ENCODE measurements at places on chromosomes 1 and 21.

- no peak for DNase-seq
Observed at GRCh38 chr1:184080309-184080708, 28.8 kb downstream of the TSEN15 start.

DNA sequence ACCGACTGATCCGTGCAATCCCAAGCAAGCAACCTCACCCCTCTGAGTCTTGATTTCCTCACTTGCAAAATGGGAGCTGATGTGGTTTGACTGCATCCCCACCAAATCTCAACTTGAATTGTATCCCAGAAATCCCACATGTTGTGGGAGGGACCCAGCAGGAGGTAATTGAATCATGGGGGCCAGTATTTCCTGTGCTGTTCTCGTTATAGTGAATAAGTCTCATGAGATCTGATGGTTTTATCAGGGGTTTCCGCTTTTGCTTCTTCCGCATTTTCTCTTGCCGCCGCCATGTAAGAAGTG lies 58.4 kb downstream of the FHAD1 start:
- DNase-seq = no peak

DNA sequence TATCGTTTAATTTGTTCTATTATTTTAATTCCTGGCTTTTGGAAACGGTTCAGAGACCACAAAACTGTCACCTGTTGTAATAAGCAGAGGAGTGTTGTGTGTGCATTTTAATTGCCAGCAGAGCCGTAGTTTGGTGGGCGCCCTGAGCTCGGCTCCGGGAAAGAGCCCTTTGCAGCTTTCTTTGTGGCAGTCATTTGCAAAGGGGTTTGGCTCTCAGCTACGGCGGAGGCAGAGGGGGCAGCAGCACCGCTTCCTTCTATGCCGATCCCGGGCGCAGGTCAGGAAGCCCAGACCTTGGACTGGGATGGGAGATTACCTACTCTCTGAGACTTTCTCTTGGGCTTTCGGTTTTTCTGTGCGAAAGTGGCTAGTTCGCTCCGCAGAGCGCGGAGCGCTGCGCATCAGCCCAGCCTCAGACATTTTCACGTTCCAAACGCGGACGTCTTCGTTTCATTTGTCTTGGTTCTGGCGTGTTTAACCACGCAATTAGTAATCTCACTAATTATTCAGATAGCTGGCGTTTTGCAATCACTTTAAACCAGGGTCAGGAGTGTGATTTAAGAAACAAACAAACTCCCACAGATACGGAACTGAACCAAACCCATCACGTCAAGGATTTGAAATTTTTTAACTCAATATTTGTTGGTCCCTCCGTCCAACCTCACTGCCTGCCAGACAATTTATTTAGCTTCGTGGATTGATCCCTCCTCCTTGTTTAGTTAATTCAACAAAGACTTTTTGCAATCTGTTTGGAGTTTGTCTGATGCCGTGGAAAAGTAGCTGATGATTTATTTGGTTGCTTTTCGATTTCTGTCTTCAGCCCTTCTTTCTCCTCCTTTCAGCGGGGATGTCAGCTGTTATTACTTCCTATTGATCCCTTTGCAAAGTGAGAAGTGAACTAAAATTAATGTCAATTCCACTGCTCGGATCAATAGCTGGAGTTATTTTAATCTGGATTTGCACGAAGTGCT lies 3.9 kb downstream of the RNF220 start:
- no peak for DNase-seq

- DNase-seq = no peak
Observed at GRCh38 chr21:28752131-28752530, 240.5 kb downstream of the LTN1 start.

DNA sequence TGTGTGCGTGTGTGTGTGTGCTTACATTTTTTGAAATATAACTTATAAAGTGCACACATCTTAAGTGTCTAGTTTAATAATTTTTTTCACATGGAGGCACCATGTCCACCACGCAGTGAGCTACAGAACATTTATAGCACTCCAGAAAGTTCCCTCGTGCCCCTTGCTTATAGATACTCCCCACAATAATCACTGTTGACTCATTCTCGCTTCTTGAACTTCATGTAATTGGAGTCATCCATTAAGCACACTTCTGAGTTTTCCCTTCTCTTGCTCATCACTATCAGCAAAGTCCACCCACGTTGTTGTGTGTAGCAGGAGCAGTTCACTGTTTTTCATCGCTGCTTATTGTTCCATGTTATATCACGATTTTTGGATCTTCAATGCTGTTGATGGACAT lies 78.4 kb upstream of the DISP3 start:
- DNase-seq = no peak

GRCh38 chr1:43243299-43243698 lies 26.5 kb upstream of the TMEM125 start:
- no peak for DNase-seq

GRCh38 chr1:106995970-106996369 lies 60.5 kb upstream of the PRMT6 start:
- no peak for DNase-seq

DNA sequence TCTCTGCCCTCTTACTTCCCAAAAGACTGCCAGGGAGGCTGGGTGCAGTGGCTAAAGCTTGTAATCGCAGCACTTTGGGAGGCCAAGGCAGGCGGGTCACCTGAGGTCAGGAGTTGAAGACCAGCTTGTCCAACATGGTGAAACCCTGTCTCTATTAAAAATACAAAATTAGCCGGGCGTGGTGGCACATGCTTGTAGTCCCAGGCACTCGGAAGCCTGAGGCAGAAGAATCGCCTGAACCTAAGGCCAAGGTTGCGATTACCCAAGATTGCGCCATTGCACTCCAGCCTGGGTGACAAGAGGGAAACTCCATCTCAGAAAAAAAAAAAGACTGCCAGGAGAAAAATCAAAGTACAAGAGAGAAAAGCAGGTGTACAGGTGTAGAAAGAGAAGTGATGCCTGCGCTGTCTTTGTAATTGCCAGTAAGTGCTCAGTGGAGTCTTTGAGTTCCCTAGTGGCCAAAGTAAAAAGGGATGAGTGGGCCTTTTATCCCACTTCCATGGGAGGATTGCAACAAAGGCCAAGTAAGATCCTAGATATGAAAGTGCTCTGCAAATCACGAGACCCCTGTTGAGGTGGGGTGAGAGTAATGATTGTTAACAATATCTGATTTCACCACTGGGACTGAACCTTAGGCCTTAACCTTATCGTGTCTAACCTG lies 94.7 kb upstream of the WNT4 start:
- DNase-seq = no peak

DNA sequence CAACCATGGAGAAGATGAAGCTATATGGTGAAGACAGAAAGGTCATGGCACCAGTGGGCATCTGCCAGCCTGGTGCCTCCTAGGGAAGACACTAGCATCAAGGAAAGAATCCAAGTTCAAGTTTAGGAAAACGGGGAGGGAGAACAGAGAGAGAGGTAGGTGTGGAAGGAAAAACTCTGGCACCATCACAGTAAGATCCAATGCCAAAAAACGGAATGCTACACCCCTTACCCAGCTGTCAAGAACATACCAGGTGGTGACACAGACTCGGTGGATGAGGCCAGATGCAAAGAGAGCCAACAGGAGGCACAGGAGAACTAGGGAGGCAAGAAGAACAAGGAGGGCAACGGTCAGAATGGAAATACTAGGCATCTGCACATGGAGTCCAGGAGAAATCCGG lies 3.6 kb downstream of the KRTCAP2 start:
- no peak for DNase-seq

- no peak for DNase-seq
Observed at GRCh38 chr1:209040351-209040750, 543.2 kb upstream of the CAMK1G start.

DNA sequence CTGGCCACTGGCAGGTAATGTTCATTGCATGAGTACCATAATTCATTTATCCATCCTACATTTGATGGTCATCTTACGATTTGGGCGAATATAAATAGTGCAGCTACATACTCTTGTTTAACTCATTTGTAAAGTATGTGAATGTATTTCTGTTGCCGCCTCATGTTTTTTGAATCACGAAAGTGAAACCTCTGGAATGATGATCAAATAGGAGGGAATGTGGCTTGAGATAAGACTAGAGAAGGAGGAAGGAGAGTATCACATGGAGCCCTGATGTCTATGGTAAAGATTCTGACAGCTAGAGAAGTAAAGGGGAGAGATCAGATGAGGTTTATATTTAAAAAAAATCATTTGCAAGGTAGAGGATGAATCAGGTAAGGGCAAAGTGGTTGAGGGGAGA lies 8.0 kb downstream of the MRPS14 start:
- DNase-seq = no peak

- DNase-seq = no peak
Observed at GRCh38 chr1:23007106-23007505, 8.5 kb downstream of the TEX46 start.

GRCh38 chr1:23506376-23507107 lies 22.6 kb upstream of the ASAP3 start:
- DNase-seq = no peak

GRCh38 chr1:160404094-160404493 lies 3.7 kb downstream of the VANGL2 start:
- no peak for DNase-seq

GRCh38 chr1:16250524-16251251 lies 13.7 kb upstream of the CPLANE2 start:
- DNase-seq = no peak

DNA sequence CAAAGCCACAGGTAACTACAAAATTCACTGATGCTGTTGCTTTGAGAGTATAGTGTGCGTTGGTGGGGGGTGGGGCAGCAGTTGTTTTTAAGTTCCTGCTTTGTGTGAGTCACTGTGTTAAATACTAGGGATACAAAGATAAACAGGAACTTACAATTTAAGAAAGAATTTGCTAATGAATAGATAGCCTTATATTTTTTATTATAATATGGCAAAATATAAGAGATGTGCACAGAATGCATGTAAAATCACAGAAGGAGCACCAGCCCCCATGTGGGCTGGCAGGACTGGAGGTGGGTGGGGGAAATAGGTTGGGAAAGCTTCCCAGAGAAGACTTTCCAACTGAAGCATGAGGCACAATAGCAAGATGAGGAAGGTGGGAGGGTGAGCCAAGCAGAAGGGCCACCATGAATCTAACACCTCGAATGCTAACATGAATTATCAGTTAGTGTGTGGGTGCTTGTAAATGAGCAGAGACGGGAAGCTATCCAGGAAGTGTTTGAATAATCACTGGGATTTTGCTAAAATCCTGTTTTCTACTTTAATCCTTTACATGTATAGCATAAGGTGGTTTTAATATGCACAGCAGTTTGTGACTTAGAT lies 57.0 kb upstream of the RAVER2 start:
- no peak for DNase-seq

DNA sequence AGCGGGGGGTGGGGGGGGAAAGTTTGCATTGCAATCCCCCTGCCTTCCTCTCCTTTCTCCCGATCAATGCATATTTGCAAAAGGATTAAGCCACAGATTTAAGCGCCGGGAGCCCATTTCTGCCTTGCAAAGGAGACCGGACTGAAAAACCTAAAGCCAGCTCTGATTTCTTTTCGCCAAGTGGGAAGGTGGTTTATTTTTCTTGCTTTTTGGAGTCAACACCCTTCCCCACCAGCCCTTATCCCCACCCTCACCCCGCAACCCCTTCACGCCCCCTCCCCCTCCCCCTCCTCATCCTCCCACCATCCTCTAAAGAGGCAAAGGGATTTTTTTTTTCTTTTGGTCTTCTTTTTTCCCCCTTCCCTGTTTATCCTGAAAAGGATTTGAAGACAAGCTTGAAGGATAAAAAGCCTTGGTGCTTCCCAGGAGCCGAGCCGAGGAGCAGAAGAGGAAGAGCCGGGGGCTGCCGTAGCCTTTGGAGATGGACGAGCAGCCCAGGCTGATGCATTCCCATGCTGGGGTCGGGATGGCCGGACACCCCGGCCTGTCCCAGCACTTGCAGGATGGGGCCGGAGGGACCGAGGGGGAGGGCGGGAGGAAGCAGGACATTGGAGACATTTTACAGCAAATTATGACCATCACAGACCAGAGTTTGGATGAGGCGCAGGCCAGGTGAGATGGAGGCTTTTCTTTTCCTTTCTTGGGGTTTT lies 513 bp downstream of the PBX1 start:
- DNase-seq = no peak

- no peak for DNase-seq
Observed at GRCh38 chr1:176919386-176920378, 244.8 kb downstream of the ASTN1 start.

DNA sequence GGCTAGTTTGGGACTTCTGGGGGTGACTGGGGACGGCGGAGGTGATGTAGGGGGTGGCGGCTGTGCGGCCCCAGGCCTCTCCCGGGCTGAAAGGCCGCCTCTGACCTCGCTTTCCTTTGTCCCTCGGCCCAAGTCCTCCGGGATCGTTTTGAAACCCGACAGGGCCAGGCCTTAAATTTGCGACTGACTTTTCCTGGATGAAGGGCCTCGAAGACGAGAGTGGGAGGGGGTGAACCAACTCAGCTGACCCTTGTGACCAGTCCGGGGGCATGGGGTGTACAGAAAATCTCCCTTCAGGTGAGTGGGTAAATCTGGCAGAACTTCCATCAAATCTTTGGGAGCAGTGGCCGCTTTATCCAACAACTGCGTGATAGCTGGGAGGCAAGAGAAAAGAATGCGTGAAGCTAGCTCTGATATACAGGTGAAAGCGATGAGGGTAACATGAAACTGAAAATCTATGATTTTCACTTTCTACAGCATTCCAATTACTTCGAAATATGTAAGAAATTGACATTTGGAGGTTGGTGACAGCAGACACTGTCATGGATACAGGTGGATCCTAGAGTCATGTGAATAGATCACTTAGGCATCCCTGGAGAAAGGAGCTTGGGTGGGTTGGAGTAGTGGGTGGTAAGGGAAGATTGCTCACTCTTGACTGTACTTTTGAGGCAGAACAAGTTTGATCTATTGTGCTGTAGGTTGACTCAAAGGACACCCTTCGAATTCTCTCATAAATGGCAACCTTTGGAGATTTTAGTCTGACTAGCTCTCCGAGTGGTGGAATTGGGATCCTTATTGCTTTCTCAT lies 885 bp downstream of the AHCYL1 start:
- DNase-seq = no peak

- no peak for DNase-seq
Observed at GRCh38 chr1:161054805-161055204, 9.0 kb upstream of the USF1 start.

DNA sequence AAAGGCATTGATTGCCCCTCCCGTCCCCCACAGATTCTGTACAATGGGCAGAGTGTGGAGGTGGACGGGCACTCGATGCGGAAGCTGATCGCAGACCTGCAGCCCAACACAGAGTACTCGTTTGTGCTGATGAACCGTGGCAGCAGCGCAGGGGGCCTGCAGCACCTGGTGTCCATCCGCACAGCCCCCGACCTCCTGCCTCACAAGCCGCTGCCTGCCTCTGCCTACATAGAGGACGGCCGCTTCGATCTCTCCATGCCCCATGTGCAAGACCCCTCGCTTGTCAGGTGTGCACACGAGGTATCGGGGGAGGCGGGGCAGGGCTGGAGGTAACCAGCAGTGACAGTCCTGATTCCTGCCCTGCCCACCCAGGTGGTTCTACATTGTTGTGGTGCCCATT lies 44.8 kb upstream of the KDM4A start:
- DNase-seq = no peak

DNA sequence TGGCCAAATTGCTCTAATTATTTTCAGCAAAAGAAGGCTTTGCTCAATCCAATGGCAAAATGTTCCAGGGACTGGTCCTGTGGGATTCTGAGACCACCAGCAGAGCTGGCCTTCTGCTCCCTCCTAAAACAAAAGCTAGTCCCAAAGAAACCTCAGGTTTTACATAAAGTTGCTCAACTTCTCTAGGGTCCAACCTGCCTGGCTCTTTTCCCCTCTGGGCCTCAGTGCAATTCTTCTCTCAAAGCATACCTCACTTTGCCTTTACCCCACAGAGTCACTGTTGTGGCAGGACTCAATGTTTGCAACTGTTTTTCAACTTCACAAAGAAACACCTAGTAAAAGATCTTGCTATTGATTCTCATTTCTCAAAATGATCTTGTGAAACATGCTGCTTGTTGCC lies 39.8 kb downstream of the TBX15 start:
- DNase-seq = no peak

All from stimulated activated CD4-positive, alpha-beta T cell treated with anti-CD3 and anti-CD28 coated beads, Interleukin-4, amount 100 ng/mL, for 48 hours (primary cell).